Fibroblast of skin of scalp (primary cell): ENCODE measurements at places on chromosomes 7 and 10.
A peak's percentile ranks its signal among the peaks of the same experiment; 100 is the strongest.

- no peak for DNase-seq
These were observed 29.3 kb upstream of the CROT start for GRCh38 chr7:87316097-87316700.

DNA sequence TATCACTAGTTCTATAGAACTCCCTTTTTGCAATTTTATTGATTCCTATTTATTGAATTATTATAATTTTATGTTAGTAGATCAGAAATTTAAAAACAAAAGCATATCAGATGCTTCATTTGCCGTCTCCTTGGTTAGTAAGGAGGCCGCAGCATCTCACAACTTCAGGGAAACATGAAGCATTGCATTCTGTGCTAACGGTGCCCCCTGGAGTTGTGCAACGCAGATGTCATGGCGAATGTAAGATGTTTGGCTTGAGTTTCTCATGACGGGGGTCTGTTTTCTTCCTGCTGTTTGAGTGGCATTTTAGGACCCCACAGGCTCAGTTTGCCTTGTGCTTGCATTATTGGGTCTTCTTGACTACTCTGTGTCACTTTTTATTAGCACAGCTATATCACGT lies 124.8 kb downstream of the CNNM2 start:
- no peak for DNase-seq

GRCh38 chr7:105621176-105621575 lies 39.9 kb upstream of the EFCAB10 start:
- DNase-seq = no peak

- peak; percentile 33 for DNase-seq
These were observed 16.0 kb downstream of the DENND2A start for GRCh38 chr7:140624392-140625191.
